ENCODE measurements at places on chromosomes 12 and 14.

DNA sequence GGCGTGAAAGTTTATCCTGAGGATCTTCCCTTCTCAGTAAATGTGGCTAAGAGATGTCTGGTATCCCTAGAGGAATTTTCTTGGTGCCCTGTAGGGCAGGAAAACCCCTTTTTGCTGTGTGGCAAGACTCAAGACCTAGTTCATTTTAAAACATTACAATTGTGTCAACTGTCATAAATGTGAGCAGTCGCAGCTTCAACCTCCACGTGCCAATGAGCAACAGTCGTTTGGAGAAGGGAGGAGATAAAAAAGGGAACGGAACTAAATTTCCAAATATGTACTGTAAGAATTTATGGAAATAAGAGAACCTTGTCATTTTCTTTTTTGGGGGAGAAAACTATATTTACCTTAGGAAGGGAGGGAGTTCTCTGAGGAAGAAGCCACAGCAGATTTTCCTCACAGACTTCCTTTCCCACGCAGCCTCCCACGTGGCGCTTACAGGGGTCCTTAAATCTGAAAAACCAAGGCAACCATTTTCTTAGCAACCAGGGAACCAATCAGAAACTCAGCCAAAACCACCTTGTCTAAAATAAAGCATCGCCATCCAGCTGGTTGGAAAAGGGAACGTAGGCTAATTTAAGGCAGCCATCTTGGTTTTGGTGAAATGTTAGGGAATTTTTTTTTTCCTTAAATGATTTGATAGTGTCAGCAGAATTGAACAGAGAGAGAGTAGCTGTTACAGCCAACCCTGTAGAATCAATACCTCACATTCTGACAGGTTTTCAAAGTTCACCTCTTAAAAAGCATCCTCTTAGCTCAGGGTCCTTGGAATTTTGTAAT lies 99.1 kb downstream of the FIGNL2 start:
- DNase-seq: no peak

DNA sequence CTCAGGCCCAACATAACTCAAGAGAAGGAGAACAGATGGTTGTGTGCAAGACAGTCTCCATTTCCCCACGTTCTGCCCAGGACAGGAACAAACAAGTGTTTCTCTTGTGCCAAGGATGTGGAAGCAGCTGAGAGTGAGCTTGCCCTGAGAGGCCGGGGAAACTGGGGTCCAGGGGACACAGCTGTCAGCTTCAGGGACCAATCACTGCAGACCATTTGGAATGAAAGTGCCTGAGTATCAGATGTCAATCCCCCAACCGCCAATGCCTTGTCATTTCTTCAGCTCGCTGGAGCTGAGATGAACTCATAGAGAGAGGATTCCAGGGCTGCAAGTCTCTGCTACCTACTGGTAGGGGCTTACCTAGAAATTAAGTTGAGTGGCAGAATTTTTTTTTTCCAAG lies 71.9 kb upstream of the METAP2 start:
- DNase-seq: no peak

DNA sequence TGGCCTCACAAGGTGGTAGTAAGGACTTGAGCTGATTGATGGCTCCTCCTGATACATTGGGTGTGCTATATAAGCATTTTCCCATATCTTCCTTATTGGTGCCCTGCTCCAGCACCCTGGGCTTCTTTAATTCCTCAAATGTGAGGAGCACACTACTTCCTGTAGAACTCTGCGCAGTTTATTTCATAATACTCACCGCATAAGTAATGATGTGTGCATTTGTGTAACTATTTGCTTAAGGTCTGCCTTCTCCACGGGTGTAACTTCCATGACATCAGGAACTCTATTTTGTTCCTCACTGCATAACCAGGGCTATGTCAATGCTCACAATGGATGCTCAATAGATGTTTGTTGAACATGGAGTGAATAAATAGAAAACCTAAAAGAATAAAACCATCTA lies 392.2 kb downstream of the SEC23A start:
- no peak for DNase-seq

- DNase-seq: no peak
These were observed 18.2 kb downstream of the DYNC1H1 start for GRCh38 chr14:101982621-101983020.

DNA sequence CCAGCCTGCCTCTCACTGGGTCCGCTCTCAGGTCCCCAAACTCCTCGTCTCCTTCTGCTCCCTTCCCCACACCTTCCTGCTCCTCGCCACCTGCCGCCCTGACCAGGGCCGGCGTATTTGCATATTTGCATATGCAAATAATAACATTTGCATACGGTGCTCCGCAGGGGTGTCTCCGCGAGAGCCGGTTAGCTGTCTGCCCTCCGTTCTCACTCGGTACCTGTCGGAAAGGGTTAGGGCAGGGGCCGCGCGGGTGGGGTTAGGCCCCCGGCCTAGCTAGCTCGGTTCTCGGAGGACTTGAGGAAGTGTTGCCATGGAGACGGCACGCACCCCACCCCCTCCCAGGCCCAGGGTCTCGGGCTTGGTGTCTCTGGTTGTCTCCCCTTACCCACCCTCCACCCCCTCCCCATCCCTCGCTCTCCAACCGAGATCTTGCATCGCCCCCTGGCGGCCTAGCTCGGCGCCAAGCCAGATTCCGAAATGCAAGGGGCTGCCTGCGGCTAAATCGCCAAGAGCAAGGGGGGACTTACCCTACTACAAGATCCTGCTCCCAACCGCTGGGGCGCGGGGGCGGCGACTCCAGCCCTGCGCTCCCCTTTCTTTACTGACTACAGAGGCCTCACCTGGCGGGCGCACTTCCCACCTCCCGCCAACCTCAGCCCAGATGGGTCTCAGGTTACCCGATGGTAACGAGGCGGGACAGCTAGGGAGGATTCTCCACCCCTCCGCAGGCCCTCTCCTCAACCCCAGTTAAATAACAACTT lies 8.1 kb downstream of the STAC3 start:
- DNase-seq: no peak

DNA sequence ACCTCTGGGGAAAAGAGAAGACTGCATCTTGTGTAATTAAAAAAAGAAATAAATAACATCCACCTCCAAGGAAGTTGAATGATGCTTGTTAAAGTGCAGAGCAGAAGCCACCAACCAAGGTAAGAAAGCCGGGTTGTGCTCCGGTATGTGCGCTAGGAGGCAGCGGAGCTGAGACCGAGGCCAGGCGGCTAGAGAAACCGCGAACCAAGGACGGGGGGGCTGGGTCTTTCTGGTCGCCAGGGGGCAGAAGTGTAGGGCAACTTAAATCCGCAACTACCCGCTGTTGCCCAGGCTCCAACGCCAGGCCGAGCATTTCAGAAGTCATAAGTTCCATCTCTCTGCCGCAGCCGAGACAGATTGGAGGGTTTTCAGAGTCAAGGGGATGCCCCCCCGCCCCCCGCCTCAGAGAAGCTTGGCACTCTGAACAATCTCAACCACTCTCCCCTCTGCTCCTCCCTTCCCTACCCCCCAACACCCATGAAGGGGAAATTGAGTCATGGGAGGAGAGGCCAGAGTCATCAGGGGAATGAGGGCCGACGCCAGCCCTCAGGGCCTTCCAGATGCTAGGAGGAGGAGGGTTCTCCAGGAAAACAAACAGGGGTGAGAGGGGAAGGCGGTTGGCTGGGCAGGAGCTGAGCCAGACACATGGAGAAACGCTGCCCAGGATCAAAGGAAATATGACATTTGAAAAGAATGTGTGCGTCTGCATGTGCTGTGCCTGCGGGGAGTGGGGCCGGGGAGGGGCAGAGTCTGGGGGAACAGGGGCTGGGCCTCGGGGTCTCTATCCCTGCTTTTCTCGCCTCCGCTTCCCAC lies 2.2 kb upstream of the NFATC4 start:
- peak; percentile 75 for DNase-seq

- no peak for DNase-seq
These were observed 119.2 kb downstream of the TRMT5 start for GRCh38 chr14:60861545-60862140.

GRCh38 chr14:67241411-67242167 lies at the start of gene PALS1:
PALS1 (plus strand) TSS chr14:67241435; CDS start chr14:67279171, 37,736 bp downstream.
- peak; percentile 50 for DNase-seq

- no peak for DNase-seq
These were observed 40.8 kb downstream of the ANO6 start for GRCh38 chr12:45256721-45257120.

GRCh38 chr14:96583569-96584041 lies 81.4 kb downstream of the PAPOLA start:
- DNase-seq: no peak

DNA sequence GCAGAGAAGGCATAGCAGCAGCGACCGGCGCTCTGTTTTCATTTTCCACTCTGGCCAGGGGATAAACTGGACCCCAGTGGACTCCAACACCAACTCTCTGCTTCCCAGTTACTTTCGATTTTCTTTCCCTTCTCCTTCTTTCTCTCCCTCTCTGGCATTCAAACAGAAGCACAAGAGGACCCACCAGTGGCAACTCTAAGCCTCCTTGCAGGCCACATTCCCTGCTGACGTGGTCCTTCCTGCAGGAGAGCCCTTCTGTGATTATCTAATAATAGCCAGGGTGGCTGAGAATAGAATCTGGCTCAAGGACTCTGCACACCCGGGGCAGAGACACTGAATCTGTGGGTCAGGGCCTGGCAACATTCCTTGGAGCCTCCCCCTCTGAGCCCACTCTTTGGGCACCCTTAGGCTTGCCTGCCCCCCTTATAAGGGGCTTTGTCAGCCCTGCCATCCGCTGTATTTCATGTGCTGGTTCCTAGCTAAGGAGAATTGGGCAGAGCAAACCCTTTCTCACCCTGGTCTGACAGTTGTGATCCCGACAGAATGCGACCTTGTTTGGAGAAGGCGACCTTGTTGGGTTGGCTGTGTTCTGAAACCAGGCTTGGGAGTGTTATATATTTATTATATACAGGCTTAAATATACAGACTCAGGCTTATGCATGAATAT lies 8.2 kb upstream of the HOXC6 start:
- no peak for DNase-seq

- DNase-seq: no peak
These were observed 567.6 kb downstream of the BCL11B start for GRCh38 chr14:98704441-98704840.

- DNase-seq: no peak
These were observed 83.3 kb upstream of the KCNH3 start for GRCh38 chr12:49455501-49455900.

GRCh38 chr12:42707312-42708226 lies 118.0 kb upstream of the PRICKLE1 start:
- no peak for DNase-seq

GRCh38 chr14:84532016-84532415 lies 997.9 kb upstream of the FLRT2 start:
- no peak for DNase-seq

DNA sequence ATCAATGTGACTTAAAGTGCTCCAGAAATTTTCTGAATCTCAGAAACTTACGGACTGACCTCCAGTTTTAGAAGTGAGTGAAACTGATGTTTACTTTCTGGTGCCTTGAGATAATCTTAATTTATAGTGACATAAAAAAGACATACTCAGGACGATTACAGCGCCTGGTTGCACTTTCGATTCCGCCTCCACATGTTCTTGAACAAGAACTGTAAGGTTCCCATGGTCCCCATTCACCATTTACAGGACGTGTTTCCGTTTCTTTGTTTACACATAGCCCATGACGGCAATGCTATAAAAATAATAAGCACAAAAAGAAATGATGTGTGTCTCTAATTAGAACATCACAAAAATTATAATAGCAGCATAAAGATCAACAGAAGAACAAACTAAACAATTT lies 98.2 kb downstream of the ADAMTS20 start:
- DNase-seq: no peak

DNA sequence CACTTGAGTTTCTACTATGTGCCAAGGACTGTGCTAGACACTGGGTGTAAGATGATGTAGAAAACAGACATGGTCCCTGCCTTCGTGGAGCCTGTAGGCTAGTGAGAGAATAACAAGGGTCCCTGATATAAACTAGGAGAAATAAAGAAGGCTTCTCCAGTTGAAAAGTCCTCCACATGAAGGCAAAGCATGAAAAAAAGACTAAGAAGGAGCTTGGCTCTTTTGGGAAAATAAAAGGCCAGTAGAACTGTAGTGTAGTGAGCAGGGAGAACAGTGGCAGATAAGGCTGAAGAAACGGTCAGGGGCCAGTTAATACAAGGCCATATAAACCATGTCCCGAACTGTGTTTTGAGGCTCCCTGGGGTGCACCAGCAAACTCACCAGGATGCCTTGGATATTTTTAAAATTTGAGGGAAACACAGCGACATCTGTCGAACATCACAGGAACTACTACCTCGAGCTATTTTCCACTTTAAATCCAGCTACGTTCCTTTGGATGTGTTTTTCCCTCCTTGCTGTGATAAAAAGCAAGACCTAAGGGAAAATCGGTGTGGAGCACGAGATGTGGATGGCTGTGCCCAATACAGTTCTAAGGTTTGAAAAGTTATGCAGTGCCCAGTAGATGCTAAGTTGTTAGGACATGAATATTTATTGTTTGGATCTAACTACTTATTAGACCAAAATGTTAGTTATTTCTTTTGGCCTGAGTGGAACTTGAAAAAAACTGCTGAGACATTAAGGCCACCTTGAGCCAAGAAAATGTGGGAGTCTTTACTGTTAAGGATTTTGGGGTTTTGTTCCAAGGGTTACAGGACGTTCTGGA lies 8.5 kb upstream of the CFL2 start:
- no peak for DNase-seq

GRCh38 chr12:52826611-52827498 lies 7.3 kb downstream of the KRT79 start:
- no peak for DNase-seq

DNA sequence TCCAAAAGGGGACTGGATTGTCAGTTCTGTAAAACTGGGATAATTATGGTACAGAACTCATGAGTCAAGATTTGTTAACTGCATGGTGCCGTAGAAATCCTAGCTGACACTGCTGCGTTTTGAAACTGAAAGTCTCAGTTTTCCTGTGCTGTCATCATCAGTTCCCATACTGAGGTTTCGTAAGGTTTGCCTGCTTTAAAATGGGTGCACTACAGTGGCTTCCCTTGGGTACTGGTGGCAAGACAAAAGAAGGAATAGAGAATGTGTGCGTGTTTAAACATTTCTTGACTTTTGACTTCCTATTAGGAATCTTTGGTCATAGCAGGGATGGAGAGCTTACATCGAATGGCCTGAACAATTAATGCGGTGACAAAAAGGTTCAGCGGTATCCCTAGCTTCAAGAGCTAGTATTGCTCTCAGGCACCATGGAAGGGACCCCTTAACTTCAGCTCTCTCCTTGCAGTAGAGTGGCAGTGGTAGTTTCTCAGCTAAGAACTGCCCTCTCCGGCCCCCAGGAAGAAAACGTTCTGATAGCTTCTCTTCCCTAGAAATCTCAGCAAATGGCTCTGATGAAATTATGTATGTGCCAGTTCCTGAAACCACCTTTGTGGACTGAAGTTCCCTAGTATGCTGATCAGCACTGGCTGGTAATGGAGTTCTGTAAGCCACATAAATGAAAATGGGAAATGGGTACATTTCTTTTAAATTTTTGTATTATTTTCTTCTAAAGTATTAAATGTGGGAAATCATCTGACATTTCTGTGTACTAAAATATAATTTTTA lies 28.9 kb downstream of the ANO6 start:
- no peak for DNase-seq

- no peak for DNase-seq
These were observed 32.6 kb downstream of the PTPRB start for GRCh38 chr12:70604662-70605061.

DNA sequence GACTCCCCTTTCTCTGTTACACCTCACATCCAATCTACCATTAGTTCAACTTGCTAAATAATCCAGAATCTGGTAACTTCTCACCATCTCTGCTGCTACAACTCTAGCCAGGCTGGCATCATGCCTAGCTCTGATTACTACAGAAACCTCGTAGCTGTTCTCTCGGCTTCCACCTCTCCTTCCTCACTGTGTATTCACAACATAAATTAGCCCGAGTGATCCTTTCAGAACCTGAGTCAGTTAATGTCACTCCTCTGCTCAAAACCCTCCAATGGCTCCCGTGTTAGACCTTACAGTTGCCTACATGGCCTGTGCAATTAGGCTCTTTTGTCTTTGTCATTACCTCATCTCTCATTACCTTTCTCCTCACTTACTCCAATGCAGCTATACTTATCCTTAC lies 139.4 kb downstream of the PDE3A start:
- no peak for DNase-seq

Measured in skeletal muscle cell (primary cell).